ENCODE measurements at places on chromosomes 1 and 21.

DNA sequence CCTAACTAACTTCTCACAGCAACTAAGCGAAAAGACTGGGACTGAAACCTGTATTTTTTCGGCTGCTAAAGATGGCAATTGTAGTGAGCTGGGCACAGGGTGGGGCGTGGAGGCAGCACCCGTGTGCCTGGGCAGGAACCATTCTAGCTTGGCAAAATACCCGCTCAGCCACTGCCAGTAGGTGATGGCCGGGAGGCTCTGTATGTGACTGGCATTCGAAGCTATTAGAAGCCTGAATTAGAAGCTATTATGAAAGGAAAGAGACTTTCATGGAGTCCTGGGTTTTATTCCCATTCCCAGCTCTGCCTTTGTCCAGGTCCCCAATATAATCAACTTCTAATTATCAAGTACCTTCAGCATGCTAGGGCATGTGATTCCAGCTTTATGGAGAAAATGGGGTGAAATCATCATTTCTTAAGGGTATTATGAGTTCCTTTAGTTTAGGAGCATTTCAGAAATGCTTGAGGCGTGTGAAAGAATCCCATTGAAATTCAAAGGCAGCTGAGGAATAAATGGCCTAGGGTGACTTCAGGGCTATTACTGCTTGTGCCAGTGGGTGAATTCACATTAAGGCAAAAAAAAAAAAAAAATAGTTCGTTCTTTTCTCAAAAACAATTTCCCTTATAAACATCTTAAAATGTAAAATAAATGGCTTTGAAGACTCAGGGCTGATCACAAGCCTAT lies 125.6 kb downstream of the KCNN3 start:
- no peak for DNase-seq

- DNase-seq, result no peak
These were observed 105.9 kb downstream of the PCP4 start for GRCh38 chr21:39972976-39973770.

DNA sequence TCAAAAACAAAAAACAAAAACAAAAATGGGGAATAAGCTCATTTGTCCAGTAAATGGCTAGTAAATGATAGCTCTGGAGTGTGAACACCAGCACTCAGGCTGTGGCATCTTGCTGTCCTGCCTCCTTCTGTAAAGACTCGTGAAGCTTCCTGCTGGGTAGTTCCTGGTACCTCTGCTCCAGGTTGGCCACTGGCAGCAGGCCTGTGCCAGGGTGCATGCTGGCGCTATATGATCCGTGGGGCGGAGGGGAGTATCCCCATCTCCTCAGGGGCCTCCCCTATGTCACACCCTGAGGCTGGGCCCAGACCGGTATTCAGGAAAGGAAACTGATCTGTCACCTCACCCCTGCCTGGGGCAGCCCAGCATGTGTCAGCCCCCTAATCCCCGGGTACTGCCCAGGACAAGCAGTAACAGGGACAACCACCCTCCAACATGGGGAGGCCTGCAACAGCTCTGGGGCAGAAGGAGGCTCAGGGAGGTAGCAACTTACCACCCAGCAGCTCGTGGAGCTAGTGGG lies 14.1 kb downstream of the ALPL start:
- no peak for DNase-seq

DNA sequence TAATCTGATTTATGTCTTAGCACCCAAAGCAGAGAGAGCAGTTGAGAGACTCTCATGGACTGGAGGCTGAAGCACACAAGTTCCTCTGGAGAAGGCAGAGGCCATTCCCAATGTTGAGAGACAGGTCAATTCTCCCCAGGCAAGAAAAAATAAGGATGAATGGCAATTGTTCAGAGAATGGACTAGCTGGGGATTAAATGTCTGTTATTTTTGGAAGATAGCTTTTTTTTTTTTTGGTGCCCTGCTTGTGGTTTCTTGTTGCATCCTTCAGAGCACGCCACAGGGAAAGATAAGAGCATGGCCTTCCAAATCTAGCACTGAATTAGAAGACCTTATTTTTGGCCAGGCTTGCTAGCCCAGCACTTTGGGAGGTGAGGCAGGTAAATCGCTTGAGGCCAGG lies 65.6 kb upstream of the ERRFI1 start:
- no peak for DNase-seq

DNA sequence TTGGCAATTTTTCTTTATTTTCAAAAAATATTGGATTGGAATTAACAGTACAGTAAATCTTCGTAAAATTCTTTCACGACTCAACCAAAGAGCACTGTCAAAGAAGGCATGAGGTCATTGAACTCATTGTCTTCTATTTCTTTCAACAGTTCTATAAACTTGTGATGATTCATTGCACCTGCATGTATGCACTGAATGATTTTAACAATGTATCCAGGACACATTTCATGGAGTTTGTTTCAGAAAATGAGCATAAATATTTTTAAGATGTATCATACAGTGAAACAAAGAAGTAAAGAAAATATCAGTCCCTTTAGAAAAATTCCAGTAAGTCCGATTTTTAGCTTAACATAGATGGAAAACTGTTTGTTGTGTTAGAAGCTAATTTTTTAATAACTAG lies 33.6 kb upstream of the CD34 start:
- DNase-seq, result no peak

All from right kidney (tissue), 9 donors.